ENCODE measurements at places on chromosomes 16 and 17. TPM values are rescaled to one million over a fixed set of nuclear protein-coding genes. Genes with fewer than 3 reads are reported as not detected.

GRCh38 chr16:1647856-1648255, 30.2 kb upstream of the JPT2 start:
- no peak for DNase-seq

DNA sequence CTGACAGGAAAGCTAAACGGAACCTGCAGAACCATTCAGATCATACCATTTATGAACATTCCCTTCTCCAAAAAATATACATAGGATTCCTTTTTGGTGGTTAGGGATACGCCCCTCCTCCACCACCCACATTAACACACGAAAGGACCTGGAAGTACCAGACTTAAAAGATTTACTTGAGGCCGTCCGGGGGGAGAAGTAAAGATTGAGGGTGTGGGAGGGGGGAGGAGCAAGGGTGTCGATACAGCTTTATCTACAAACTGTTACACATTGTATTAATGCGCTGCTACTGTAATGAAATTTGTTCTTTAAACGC, 537 bp downstream of the PALB2 start:
- no peak for DNase-seq

DNA sequence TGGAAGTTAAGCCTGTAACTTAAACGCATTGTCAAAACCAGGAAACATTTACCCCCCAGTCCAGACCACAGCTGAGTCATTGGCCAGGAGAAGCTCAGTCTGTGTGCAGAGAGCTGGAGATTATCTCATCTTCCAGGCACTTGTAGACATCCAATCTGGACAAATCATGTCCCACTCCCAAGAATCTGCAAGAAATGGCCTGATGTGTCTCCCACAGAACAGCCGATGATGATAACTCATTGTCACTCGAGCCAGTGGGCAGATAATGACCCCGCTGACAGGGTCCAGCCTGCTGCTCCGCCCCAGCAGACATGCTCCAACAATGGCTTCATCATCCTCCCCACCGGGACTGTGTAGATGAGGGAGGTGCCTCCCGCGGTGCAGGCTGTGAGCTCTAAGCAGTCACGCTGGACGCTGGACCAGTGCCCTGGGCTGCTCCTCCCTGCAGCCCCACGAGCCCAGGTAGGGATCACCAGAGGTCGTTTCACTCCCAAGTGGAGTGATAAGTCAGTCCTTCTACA, 322.5 kb downstream of the C16orf95 start:
- DNase-seq: no peak

- DNase-seq: peak; percentile 30
Observed at GRCh38 chr17:43018008-43018853, 4.0 kb downstream of the VAT1 start.

DNA sequence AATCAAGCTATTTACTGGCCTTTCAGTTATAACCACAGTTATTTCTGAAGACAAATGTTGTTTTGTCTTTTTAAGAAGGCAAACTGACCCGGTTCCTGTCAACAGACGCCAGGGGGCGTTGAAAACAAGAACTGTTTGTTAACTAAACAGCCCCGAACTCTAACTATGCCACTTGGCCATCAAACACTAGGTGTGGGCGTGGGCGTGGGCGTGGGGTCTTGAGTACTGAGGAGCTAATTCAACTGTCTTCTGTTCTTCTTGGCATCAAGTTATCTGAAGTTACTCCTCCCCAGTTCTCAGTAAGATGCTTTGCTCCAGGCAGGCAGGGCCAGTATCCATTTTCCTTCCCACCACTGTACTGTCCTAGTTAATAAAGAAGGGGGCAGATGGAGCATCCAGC, 63.3 kb upstream of the MTMR4 start:
- DNase-seq: peak; percentile 28

DNA sequence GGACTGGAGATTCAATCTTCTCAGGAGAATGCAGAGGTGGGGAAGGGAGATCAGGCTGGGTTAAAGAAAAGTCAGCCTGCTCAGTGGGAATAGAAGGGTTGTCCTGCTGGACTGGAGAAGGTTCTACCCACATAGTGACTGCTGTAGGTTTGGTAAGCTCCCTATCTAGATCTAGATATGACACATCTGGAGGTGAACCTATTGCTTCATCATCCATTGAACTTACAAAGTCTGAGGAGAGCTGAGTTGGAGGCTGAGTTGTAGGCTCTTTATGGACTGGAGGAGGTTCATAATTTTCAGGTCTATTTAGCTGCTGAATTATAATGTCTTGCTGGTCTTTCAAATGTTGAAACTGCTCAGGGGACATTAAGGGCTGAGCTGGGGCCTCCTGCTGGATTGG, 46.0 kb upstream of the NF1 start:
- DNase-seq: no peak

GRCh38 chr17:32341141-32341856, 674 bp downstream of the C17orf75 start:
- DNase-seq: peak; percentile 53

DNA sequence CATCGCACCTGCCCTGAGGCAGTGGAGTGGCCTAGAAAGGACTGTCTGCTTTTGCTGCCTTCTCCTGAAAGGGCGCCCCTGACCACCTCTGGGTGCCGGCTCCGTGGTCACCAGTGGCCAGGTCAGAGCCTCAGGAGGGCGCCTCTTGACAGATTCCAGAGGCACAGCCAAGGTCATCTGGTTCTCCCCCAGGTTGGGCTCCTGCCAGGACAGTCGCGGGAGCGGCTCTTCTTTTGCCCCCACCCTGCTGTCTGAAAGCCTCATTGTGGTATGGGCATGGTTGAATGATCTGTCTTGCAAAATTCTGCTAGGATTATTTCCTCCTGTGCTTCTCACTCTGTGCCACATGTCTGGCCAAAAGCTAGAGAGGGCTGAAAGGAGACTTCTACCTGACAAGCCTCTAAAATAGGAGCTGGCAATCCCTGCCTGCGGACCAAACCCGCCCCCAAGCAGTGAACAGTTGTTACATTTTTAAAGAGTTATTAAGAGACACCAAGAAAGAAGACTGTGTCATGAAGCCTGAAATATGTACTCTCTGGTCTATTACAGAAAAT, 82.8 kb downstream of the SNX29 start:
- no peak for DNase-seq

DNA sequence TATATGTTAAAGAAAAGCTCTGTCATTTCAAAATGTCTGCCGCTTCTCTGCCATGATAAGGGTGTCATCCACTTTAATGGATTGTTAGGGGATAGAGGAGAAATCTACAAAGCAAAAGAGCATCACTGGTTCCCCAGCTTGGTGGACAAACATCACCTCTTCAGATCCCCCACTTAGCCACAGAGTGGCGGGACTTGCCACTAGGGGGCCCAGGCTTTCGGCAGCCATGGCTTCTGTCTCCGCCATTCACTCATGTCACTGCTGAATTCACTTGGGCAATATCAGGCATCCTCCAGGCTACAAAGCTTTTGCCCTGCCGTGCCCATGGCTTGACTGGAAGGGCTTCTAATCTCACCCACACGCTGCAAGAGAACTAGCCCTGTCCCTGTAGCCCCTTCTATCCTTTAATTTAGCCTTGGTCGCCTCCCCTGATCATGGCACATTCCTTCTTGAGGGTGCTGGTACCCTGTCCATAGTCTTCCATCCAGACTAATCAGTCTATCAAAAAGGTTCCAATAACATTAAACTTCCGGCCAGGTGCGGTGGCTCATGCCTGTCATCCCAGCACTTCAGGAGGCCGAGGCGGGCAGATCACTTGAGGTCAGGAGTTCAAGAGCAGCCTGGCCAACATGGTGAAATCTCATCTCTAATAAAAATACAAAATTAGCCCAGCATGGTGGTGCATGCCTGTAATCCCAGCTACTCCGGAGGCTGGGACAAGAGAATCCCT, 34.7 kb downstream of the SBK1 start:
- DNase-seq: peak; percentile 71

GRCh38 chr16:88783391-88784073, 1.5 kb downstream of the PIEZO1 start:
- DNase-seq: no peak

GRCh38 chr17:45973099-45973780, 25.8 kb upstream of the STH start:
- no peak for DNase-seq

GRCh38 chr17:78242024-78242742, 10.8 kb downstream of the TMEM235 start:
- no peak for DNase-seq

- peak; percentile 83 for DNase-seq
Observed at GRCh38 chr17:45149037-45149668, 878 bp downstream of the HEXIM1 start.

DNA sequence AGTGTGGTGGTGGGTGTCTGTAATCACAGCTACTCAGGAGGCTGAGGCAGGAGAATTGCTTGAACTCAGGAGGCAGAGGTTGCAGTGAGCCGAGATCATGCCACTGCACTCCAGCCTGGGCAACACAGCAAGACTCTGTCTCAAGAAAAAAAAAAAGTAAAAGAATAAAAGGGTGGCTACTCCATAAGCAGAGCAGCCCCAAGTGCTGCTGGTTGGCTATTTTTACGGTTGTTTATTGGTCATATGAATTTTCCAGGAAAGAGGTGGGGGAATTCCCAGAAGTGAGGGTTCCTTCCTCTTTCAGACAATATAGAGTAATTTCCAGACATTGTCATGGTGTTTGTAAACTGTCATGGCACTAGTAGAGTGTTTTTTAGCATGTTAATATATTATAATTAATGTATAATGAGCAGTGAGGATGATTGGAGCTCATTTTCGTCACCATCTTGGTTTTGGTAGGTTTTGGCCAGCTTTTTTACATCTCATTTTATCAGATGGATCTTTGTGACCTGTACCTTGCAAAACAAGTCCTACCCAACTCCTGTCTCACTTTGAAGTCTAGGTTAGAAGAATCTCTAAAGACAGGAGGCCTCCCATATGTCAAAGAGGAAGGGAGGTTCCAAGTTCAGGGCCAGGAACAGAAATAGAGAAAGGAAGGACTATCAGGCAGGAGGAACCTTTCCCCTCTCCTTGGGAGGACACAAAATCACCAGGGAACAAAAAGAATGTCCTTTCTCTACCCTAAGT, 39.1 kb downstream of the HOXB1 start:
- no peak for DNase-seq

- DNase-seq: peak; percentile 22
Observed at GRCh38 chr17:46978489-46979146, 435 bp downstream of the RPRML start.

DNA sequence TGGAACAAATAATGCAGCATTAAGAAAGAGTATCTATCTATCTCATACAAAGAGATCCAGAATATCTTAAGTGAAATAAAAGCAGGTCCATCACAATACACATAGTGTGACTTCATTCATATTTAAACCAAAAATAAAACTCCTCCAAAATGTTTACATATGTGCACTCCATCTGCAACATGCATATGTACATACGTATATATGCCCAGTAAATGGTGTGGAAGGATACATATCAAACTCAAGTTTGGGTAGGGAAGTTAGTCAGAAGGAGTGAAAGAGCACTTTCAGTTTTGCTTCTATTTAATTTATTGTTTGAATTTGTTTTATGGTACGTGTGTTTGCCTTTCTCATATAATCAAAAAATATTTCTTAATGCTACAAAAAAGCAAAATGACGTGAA, 12.0 kb upstream of the ADAT1 start:
- no peak for DNase-seq

- DNase-seq: peak; percentile 40
Observed at GRCh38 chr17:7839876-7840261, 5.9 kb downstream of the KDM6B start.

- DNase-seq: no peak
Observed at GRCh38 chr17:63483038-63483437, 6.2 kb downstream of the ACE start.

DNA sequence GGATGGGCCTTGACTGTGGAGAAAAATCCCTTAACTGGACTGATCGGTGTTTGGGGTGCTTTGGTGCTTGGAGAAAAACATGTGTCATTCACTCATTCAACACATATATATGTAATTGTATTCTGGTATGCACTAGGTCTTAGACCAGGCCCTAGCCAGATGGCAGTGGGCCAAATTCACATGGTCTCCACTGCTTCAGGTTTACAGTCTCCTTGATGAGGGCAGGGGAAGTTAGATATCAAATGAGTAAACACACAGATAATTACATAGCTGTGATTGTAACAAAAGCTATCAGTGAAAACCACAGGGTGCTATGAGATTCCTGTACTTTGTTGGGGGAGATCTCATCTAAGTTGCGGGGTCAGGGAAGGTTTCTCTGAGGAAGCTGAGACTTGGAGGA, 78.8 kb downstream of the WWP2 start:
- no peak for DNase-seq

DNA sequence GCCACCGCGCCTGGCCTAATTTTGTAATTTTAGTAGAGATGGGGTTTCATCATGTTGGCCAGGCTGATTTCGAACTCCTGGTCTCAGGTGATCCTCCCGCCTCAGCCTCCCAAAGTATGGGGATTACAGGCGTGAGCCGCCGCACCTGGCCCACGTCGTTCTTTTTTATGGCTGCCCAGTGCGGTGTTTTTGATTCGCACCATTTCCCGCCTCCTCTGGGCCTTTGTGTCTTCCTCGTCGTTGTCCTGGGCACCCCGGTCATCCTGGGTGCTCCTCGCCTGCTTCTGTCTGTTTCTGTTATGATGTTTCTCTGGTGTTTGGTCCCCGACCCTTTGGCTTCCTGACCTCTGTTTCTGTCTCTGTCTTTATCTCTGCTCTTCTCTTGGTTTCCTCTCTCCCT, 15.0 kb downstream of the CBX4 start:
- DNase-seq: no peak

- no peak for DNase-seq
Observed at GRCh38 chr17:10499950-10500349, 18.4 kb downstream of the MYH1 start.

The IRX3 gene
- total RNA-seq: not detected

The PER1 gene
- 55.7 TPM for total RNA-seq

The SLC22A31 gene
- not detected for total RNA-seq

The MRM1 gene
- 24.4 TPM for total RNA-seq

The ITGB4 gene
- 1.4 TPM for total RNA-seq

The GNGT2 gene
- total RNA-seq: 25.5 TPM

The DPEP1 gene
- total RNA-seq: not detected

The UQCRC2 gene
- total RNA-seq: 291 TPM

The CA5A gene
- not detected for total RNA-seq

The HOXB2 gene
- 7.4 TPM for total RNA-seq

The MMP2 gene
- total RNA-seq: not detected

The AATK gene
- 0.26 TPM for total RNA-seq

The AMDHD2 gene
- total RNA-seq: 34.6 TPM

The CCL23 gene
- not detected for total RNA-seq

The OR3A2 gene
- total RNA-seq: 7.2 TPM

The CCL7 gene
- total RNA-seq: not detected

Data from activated naive CD8-positive, alpha-beta T cell treated with anti-CD3 and anti-CD28 coated beads for 36 hours (primary cell).